ENCODE measurements at places on chromosomes 11 and 22. TPM values are rescaled to one million over a fixed set of nuclear protein-coding genes. Genes with fewer than 3 reads are reported as not detected.

The GRAMD1B gene
- 39.0 TPM for total RNA-seq

The TBX10 gene
- total RNA-seq, result not detected

The GLYAT gene
- total RNA-seq, result not detected

The DTX4 gene
- 0.07 TPM for total RNA-seq

The GLYATL2 gene
- not detected for total RNA-seq

The MISFA gene
- total RNA-seq, result 2.2 TPM

The PAK1 gene
- total RNA-seq, result 33.1 TPM

The KCNJ1 gene
- not detected for total RNA-seq

The TTC28 gene
- total RNA-seq, result 0.59 TPM

The C11orf87 gene
- total RNA-seq, result not detected

The B4GALNT4 gene
- 4.0 TPM for total RNA-seq

DNA sequence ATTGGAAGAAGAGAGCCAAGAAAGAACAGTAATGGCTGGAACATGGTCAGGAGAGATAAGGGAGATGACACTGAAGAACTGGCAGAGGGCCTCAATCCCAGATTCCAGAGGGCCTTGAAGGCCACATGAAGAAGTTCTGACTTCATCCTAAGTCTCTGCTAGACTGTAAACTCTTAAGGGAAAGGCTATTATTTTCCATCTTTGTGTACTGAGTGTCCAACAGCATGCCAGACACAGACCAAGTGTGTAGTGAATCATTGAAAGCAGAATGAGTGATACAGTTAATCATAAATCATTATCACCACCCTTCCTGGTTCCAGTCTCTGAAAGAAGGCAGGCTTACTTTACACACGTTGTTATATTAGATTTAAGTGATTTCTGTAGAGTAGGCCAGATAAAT, 185.3 kb upstream of the C11orf87 start:
- H3K36me3 ChIP-seq, result no peaks in the 10 kb centered on the region
- no peak overlapping the region for H3K27ac ChIP-seq
- no peak overlapping the region for H3K4me3 ChIP-seq
- no peaks in the 10 kb centered on the region for H3K4me1 ChIP-seq

- H3K36me3 ChIP-seq, result peaks cover 18% of the 10 kb centered on the region
- H3K4me3 ChIP-seq, result no peak overlapping the region
These were observed 5.0 kb downstream of the BSCL2 start for GRCh38 chr11:62702246-62702645.

DNA sequence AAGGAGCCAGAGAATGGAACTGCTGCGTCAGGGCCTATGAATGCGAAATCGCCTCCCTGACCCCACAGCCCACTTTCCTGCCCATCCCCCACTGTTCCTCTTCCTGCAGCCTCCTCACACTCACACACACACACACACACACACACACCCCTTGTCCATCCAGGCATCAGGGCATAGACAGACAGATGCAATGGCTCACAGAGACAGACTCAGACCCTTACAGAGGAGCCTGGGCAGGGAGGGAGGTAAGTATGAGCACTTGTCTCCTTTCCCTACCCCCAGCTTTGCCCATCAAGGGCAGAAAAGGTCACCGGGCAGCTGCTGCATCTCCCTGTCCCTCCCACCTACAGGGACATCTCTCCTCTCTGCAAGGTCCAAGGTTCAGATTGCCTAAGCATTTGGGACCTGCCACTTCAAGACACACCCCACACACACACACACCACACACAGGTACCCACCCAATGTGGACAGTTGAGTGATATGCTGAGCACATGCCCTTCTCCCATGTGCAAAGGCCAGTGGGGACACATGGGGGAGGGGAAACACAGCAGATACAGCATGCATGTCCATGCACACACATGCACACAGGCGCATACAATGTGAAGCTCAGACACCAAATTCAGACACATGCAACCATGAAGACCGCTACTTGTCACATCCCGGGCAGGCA, 2.0 kb upstream of the NRXN2 start:
- no peak overlapping the region for H3K4me3 ChIP-seq
- no peaks in the 10 kb centered on the region for H3K36me3 ChIP-seq
- peaks cover 6% of the 10 kb centered on the region for H3K4me1 ChIP-seq
- H3K27me3 ChIP-seq, result peaks cover 11% of the 10 kb centered on the region

DNA sequence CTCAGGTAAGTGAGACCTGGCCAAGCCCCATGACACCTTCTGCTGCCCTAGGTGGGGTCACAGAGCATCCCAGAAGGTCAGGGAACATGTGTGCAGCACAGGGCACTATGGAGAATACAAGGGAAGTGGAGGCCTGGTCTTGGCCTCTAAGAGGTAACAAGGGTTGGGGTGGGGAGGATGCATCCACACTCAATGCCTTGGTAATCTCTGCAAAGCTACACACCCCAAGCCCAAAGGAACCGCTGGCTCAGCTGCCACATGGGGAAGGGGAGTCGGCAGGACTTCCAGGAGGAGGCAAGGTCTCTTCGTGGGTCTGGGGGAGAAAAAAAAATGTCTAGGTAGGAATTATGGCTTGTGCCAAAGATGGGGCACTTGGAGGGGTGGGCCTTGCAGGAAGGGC, 17.3 kb downstream of the CD5 start:
- peaks cover 71% of the 10 kb centered on the region for H3K4me1 ChIP-seq
- no peaks in the 10 kb centered on the region for H3K27me3 ChIP-seq
- H3K36me3 ChIP-seq, result peaks cover 90% of the 10 kb centered on the region

DNA sequence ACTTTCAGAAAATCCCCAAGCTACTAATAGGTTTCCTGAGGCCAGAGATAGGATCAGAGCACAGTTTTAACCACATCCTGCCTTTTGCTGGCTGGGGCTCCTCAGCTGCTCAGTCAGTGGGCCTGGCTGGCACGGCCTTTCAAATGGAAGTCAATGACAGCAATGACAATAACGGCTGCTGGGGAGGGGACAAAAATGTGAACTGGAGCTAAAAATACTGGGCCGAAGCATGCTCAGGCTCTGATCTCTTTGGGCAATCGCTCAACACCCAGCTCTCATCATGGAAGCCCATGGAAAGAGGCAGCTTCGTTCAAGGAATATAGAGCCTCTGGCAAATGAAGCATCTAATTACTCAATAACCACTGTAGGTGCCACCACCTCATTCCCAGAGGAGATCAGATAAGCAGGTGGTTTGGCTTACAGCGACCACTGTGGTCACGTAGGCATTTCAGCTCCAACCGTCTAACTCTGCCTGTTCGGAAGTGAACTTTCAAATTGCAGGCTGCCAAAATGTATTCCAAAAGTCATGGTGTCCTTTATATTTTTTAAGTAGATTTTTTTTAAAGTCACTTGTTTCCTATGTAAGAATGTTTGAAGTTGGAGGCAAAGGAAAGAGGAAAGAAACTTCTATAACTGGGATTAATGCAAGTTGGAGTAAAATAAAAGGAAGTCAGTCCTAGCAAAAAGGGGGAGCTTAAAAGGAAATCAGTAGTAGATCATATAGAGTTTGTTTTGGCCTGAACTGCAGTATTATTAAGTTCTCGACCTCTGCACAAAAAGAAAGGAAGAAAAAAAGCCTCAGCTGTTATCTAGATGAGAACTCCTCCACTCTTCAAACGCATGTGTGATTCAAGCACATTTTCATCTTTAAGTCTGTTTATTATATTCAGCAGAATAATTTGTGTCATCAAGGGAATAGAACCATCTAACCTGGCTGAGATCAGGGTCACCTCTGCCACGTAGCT, 14.1 kb downstream of the WT1 start:
- peak; percentile 54 for DNase-seq
- no peaks in the 10 kb centered on the region for H3K36me3 ChIP-seq
- H3K27me3 ChIP-seq, result peaks cover 26% of the 10 kb centered on the region
- peaks cover 14% of the 10 kb centered on the region for H3K4me1 ChIP-seq
- H3K4me3 ChIP-seq, result no peak overlapping the region

- DNase-seq, result no peak
- H3K4me3 ChIP-seq, result no peak overlapping the region
- no peak overlapping the region for H3K27ac ChIP-seq
- H3K4me1 ChIP-seq, result no peaks in the 10 kb centered on the region
- no peaks in the 10 kb centered on the region for H3K36me3 ChIP-seq
These were observed 89.2 kb upstream of the E2F8 start for GRCh38 chr11:19329970-19330369.

DNA sequence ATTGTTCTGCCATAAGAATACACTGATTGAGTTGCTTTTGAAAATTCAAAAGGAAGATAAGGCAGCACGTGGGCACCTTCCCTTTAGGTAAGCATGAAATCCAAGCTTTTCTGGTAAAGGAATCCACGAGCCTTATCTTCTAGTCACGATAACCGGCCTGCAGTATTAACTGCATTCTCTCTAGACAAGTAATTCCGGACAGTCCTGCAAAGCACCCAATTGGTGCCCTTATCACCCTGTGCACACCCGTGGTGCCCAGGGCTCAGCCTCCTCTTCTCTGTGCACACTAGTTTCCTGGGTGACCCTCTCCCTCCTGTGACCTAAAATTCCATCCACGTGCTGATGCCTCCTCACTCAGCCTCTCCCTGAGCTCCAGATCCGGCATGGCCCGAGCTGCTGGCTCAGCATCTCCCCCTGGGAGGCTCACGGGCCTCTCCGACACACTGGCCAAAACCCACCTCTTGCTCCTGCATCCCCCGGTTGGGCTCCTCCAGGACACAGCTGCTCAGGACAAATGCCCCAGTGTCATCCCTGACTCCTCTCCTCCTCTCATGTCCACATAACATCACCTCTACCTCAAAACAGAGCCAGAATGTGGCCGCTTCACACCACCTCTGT, 63.7 kb downstream of the PACSIN2 start:
- H3K4me3 ChIP-seq, result no peak overlapping the region
- no peak overlapping the region for H3K27ac ChIP-seq
- no peak for DNase-seq
- H3K27me3 ChIP-seq, result no peaks in the 10 kb centered on the region

DNA sequence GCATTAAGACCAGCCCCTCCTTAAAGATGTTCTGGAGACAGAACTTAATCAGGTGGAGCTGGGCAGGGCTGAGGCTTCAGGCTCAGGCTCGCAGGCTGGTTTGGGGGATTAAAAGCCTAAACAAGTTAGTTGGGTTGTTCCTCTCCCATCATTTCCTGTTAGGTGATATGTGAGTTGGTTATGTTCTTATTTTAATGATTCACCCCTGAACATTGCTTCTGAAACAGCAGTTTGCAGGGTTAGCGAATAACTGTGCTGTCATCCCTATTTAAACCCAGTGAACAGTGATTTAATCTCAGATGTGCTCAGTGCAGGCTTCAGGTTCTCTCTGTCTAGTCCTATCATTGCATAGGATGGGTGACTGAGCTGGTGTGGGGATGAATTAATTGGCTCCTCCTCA, 47.4 kb upstream of the BIRC3 start:
- peak; percentile 24 for DNase-seq
- H3K4me1 ChIP-seq, result peaks cover 31% of the 10 kb centered on the region
- H3K36me3 ChIP-seq, result no peaks in the 10 kb centered on the region
- peaks cover 4% of the 10 kb centered on the region for H3K27me3 ChIP-seq
- H3K4me3 ChIP-seq, result peak overlapping the region; percentile 30

DNA sequence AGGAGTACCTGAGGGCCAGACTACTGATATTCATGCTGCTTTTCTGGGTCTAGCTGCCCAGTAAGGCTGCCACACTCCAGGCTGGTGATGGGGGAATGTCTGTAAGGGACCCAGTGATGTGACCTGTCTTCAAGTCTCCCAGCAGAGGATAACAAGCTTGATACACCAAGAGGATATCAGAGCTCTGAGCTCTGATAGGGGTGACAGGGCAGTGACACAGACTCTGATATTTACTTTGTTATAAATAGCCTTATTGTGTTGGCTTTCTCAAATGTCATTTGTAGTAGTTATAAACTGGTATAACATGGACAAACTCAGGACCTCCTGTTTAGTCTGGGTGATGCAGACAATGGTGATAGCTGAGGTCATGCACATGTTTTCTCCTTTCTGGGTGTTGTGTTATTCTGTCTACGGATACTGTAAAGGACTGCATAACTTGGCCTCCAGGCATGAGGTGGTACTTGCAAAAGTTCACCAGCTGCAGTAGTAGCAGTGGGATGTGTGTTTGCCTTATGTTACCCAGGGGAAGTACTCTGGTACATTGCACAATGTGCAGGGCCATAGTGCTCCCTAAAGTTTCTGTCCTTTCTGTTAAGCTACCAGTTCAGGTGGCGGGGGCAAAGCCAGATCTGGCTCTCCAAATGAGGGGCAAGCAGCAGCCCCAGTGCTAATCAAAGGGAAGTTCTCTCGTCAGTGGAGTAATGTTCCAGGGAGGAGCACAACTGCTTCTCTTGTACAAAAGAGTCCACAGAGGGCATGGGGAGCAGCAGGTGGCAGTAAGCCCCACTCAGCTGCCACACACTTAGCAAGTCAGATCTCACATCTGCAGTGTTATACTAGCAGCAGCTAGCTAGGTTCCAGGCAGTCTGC, 812.2 kb downstream of the JRKL start:
- no peak overlapping the region for H3K4me3 ChIP-seq
- no peak overlapping the region for H3K27ac ChIP-seq
- H3K4me1 ChIP-seq, result no peaks in the 10 kb centered on the region

DNA sequence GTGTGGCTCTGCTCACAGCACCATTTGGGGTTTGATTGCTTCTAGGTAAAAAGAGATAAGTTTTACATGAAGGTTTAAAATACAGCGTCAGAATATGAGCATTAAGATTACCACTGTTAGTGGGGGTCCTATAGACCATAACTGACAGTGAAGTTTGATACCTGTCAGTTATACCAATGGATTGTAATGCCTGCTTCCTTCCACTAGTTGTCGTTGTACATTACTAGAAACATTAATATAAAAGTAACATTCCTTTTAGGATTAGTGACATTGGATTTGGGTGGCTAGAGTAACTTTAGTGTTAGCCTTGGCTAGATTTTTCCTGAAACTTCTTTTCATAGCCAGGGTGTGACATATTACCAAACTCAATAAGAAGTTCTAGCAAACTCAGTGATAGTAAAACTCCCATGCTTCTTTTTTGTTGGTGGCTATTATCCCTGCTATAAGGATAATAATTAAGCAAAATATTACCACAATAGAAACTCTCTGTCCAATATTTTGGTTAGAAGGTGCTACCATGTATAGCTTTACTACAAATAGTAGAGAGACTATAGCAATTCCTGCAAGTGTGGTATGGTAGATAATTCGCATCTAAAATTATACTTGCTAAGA, 57.1 kb downstream of the FAM181B start:
- peaks cover 2% of the 10 kb centered on the region for H3K27me3 ChIP-seq
- H3K36me3 ChIP-seq, result no peaks in the 10 kb centered on the region
- no peak overlapping the region for H3K27ac ChIP-seq
- DNase-seq, result no peak
- H3K4me3 ChIP-seq, result no peak overlapping the region
- no peaks in the 10 kb centered on the region for H3K4me1 ChIP-seq

- no peaks in the 10 kb centered on the region for H3K36me3 ChIP-seq
- no peak for DNase-seq
- H3K4me1 ChIP-seq, result peaks cover 8% of the 10 kb centered on the region
These were observed 6.3 kb downstream of the DEPDC7 start for GRCh38 chr11:33021937-33022336.

- H3K4me1 ChIP-seq, result peaks cover 80% of the 10 kb centered on the region
- H3K36me3 ChIP-seq, result no peaks in the 10 kb centered on the region
- H3K27me3 ChIP-seq, result no peaks in the 10 kb centered on the region
- DNase-seq, result peak; percentile 67
These were observed 9.3 kb upstream of the MIAT start for GRCh38 chr22:26648011-26648497.

- H3K36me3 ChIP-seq, result no peaks in the 10 kb centered on the region
- DNase-seq, result no peak
- H3K27me3 ChIP-seq, result no peaks in the 10 kb centered on the region
- no peaks in the 10 kb centered on the region for H3K4me1 ChIP-seq
- H3K4me3 ChIP-seq, result no peak overlapping the region
These were observed 32.4 kb upstream of the CBX7 start for GRCh38 chr22:39184586-39185577.
